Stimulated activated CD8-positive, alpha-beta memory T cell treated with anti-CD3 and anti-CD28 coated beads, Interleukin-15, amount 100 ng/mL, for 4 hours (primary cell): ENCODE measurements at places on chromosomes 3 and 15.

GRCh38 chr3:158093526-158093925 lies 12.7 kb downstream of the SHOX2 start:
- DNase-seq: no peak

DNA sequence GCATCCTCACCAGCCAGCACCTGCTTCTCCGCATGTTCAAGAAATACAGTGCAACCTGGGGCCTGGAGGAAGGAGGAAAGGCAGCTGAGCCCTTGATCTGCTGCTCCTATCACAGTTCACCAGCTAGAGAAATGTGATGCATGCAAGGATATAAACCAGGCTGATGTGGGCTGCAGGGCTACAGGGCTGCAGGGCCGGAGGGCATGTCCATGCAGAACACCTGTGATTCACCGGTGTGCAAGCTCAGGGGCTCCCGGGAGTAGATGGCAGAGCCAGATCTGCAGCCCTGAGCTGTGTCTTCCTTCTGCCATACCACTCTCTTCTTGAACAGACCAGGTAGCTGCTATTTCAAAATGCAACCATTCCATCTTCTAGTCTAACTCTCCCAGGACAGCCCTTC lies 84.9 kb downstream of the HMG20A start:
- no peak for DNase-seq

DNA sequence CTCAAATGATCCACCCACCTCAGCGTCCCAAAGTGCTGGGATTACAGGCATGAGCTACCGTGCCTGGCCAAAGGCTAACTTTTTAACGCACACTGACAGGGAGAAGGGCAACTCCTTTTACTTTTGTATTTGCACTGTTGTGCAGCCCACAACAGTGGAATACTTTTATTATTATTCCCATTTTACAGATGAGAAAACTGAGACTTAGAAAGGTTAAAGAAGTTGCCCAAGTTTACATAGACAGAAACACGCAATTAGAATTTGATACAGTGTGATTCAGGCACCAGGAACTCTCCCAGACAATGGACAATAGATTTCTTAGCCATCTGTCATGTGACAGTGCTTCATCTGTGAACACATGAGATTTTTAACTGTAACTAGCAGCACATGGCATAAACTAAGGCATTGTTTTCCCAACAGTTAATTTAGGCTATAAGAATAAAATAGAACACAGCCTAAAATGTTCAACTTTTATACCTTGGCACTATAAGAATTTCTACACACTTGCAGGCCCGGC lies 18.8 kb downstream of the STAG1 start:
- DNase-seq: no peak

DNA sequence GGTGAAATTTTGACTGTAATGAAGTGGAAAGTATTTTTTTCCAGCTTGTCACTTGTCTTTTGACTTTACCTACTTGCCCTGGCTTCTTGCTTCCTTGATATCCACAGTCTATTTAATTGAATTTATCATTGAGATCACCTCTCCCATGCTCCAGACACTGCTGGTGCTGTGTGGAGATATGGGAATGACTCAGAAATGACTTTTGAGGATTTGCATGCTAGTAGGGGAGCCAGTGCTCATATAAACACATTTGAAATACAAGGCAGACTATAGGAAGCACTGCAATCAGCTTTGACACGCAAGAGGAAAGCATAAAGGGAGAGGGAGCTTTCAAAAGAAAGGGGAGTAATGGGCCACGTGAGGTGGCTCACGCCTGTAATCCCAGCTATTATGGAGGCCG lies 7.3 kb upstream of the TRPM1 start:
- DNase-seq: no peak

DNA sequence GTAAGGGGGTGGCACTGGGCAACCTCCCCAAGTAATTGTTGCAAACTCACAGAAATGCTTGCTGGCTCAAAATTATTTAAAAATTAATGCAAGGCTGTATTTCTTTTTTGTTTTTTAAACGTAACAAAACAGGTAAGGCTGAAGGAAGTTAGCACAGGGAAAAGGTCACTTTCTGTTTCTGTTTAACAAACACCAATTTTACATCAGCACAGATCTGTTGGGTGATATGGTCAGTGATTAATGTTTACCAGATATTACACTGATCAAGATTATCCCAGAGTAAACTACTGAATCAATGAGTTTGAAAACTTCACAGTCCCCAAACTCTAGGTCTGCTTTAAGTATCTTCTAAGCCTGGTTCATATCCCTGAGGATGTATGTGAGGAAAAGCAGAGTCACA lies 558.0 kb downstream of the FOXP1 start:
- no peak for DNase-seq

- DNase-seq: no peak
Measured at GRCh38 chr3:128402998-128403397, 63.7 kb downstream of the DNAJB8 start.

DNA sequence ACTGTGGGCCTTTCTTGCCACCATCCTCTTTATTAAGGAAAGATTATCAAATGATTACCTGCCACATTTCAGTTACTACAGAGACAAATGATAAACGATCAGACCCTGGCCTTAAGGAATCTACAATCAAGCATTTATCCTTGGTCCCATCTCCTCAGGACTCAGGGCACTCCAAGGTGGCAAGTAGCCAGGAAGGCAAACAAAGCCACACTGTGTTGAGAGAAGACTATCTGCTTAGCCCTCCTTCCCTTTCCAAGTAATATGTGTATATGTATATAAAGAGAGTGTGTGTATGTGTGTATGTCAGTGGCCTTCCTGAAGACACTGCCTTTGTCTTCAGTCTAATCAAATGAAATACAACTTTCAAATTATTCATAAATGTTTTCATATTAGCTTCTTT lies 490.1 kb upstream of the ATP11B start:
- DNase-seq: no peak
